Right renal pelvis (tissue), 4 donors: ENCODE measurements at places on chromosomes 1 and 21. TPM values are rescaled to one million over a fixed set of nuclear protein-coding genes. Genes with fewer than 3 reads are reported as not detected.

DNA sequence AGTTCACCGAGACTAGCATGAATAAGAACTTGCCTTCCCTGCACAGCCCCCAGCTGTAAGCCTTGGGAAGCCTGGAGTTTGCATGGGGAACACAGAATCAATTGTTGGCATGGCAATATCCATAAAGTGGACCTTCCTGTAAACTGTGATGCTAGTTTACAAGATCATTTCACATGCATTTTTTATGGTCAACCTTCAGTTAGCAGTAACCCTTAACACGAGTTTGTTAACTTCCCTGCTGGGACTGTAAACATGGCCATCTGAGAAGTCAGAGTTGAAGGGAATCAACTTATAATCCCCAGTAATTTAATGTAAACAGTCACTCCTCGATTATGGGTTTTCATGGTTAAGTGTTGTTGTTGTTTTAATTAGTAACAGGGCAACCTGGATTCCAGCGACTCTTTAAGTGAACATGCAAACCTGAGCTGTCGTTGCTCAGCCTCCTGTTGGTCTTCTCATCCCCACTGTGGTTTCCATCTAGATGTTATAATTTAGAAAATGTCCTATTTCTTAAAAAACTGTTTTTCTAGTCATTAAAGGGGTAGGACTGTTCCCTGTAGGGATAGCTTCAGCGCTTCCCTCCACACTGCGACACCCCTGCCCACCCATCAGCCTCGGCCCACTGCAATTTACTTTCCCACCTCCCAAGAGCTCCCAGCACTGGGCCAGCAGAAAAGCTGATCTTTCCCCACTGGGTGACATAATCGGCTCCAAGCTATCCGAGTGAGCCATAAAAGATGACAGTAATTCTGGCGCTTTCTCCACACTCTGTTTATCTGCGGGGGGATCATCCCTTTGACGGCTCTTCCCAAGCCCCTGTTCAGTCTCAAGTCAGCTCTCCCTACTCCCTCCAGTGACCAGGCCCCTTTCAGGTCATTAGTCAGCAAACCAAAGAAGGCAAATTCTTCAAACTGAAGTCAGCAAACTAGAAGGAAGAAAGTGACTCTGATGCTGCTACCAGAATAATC lies 107.6 kb upstream of the IPO9 start:
- no peak for DNase-seq

DNA sequence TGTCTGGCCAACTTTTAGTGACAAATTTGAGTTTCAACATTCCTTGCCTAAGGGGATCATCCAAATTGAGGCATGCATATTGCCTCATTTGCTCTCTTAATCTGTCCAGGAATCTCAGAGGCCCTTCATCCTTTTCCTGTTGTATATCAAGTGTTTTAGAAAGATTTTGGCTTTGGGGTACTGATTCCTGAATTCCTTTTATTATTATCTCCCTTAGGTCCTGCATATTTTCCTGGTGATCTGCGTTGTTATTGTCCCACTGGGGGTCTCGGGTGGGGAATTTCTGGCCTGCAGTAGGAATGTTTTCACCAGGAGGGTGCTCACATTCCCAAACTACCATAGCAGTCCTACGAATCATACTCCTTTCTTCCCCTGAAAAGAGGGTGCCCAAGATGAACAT lies 4.4 kb upstream of the AADACL3 start:
- no peak for DNase-seq

DNA sequence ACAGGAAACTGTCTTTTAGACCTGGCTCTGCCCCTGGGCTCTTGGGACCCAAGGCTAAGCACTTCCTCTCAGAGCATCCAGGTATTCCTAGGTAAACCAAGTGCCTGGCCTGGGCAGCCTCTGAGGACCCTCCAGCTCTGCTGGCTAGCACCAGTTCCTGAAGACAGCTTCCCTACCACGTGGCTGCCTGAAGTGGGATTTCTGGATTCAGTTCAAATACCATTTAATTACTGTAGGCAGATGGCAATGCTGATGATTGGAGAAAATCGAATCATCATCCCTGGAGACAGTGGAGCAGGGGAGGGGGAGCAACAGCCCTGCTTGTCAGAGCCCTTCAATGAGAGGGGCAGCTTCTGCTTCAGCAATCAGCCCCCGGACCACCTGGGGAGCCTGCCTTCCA lies 11.9 kb downstream of the KIF21B start:
- DNase-seq = no peak

ESRRG gene
- polyA plus RNA-seq = 49.6 TPM

ARHGEF11 gene
- 31.8 TPM for polyA plus RNA-seq

DNA sequence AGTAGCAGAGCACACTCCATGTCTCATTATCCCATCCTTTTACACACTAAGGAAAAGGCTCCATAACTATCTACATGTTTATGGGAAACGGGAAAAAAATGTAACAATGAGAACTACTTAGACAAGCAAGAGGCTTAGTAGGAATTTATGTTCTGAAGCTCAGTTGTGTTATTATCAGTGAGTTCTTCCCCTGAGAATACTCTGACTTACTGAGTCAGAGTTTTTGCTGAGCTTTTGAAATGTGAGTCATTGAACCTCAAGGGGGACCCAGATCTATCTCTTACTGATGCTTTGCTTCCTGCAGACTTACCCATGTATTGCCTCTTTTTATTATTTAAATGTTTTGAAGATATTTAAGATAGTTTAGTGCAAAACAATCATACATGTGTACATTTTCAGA lies 20.1 kb downstream of the CFHR5 start:
- no peak for DNase-seq
